ENCODE measurements at places on chromosomes 16 and 17.

GRCh38 chr17:69228576-69228975, at the start of gene ABCA10:
TSS of gene ABCA10 (minus strand) at chr17:69228824. CDS start at chr17:69225358, 3,466 bp downstream.
- no peak for DNase-seq

GRCh38 chr17:18314059-18314730, 599 bp downstream of the TOP3A start:
- peak; percentile 39 for DNase-seq

GRCh38 chr17:57615836-57616757, 129.0 kb downstream of the CCDC182 start:
- DNase-seq = no peak

- peak; percentile 89 for DNase-seq
Measured at GRCh38 chr17:27630607-27631410, at the start of gene LGALS9. TSS of gene LGALS9 (plus strand) at chr17:27631188. CDS start at chr17:27631266, 78 bp downstream.

DNA sequence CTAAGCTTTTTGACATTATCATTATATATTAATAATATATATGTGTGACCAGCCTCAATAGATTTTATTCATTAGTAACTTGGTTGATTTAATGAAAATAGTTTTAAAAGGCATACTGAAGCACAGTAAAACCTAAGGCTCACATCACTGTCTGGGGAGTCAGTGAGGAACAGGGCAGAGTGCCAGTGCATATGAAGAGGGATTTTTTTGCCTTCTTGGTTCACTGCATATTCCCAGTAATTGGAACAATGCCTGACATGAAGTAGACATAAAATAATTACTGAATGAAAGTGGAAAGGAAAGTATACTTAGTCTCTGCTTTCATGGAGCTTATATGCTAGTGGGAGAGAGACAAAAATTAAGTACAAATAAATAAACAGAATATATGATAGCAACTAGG, 81.1 kb downstream of the FTO start:
- DNase-seq = no peak

GRCh38 chr17:81901167-81902022, 643 bp upstream of the NPB start:
- DNase-seq = no peak

- DNase-seq = no peak
Measured at GRCh38 chr17:55728361-55728760, 5.7 kb upstream of the TMEM100 start.

DNA sequence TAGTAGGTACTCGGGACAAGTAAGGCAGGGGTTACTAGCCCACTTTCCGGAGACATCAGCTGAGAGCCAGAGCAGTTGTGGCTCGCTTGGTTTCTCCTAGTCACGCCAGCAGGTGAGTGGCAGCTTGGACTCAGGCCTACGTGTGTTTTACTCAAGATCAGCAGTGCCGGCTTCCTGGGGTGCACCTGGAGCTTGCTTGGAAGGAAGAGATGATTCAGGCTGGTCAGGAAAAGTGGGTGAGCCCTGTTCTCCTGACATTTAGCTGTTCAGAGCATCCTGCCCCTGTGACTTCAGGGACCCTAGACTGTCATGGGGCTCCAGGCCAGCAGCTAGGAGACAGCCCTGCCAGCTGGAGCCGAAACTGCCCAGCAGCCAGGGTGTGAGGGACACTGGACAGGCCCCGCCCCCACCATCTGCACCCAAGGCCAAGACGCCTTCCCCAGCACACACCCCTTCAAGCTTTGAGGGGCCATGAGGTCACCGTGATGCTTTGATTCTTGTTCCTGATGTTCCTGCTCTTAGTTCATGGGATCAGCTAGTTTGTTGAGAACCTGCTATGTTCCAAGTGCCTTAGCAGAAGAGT, 238.0 kb upstream of the CIBAR2 start:
- DNase-seq = no peak

- no peak for DNase-seq
Measured at GRCh38 chr16:18050777-18051176, 285.8 kb downstream of the NPIPA8 start.

- DNase-seq = no peak
Measured at GRCh38 chr17:8754890-8755289, 3.5 kb downstream of the SPDYE4 start.

DNA sequence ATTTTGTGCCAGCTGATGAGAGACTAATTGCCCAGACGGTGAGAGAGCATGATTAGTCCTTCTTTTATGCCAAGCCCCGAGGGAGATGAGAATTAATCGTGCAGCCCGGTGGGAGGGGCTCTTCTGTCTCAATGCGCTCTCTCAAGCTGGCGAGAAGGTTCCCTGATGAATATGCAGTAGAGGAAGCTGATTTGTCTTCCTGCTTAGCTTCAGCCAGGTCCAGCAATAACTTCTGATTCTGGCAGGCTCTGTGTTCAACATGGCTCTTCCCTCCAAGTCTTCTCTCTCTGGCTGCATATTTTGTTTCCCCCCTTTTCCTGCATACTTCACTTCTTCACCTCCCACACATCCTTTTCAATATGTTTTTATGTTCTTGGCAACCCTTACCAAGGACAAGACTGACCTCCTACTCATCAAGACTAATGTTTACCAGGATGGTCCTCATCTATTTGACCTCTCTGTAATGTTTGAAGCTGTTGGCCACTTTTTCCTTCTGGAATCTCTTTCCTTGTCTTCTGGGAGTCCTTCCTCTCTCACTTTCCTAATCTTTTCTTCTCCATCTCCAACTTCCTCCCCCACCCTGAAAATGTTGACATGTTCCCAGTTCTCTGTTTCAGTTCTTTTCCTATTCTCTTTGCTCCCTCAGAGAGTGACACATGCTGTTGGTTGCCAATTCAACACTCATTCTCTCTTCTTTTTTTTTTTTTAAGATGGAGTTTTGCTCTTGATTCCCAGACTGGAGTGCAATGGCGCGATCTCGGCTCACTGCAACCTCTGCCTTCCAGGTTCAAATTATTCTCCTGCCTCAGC, 33.1 kb downstream of the ARL4D start:
- DNase-seq = no peak

- no peak for DNase-seq
Measured at GRCh38 chr16:56277075-56277474, 85.8 kb downstream of the GNAO1 start.

DNA sequence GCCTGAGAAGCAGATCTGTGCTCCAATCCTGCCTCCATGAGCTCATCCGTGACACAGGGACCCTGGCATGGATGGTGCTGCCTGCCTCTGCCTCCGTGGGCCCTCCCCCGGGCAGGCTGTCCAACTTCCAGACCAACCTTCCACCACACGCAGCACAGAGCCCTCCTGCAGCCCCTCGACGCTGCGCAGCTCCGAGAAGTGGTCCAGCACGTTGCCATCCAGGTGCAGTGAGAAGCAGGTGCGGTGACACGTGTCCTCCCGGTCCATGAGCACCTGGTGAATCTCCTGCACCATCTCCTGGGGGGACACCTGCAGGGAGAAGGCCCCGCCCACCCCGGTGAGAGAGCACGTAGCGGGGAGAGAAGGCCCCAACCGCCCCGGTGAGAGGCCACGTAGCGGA, 8.4 kb downstream of the CLUH start:
- no peak for DNase-seq

- DNase-seq = no peak
Measured at GRCh38 chr16:15748654-15749053, 98.6 kb downstream of the NDE1 start.

DNA sequence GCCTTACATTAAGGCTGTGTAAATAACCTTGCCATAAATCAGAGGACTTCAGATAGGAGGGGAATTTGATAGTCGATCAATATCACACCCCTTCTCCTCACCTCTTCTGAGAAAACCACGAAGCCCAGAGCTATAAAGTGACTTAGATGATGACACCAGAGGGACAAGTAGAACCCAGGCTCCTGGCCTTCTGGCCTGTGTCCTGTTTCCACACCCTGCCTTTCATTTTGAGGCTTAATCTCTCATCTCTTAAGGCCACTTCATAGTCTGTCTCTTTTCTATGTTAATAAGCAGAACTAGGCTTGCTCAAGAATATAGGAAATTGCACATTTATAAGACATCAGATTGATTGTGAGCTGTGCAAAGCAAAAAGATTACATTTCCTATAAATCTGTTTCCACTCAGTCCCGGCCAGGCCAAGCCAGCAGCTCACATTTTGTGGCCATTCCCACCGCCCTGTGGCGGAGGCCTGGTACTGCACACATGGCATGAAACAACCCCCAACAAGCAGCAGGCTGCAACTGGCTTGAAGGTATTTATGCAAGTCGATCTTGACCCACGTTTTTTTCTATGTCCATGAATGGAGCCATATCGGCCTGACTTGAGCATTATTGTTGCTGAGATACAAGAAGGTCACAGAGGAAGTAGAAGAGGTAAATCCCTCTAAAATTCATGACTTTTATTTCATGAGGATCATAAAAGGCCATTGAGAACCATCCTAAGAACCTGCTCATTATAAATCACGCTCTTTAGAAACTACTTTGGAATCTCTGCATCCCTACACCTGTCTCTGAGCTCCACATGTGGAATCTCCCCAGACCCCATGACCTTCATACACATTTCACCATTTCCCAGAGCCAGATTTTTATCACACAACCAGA, 93.7 kb downstream of the PMP22 start:
- DNase-seq = peak; percentile 67

- peak; percentile 20 for DNase-seq
Measured at GRCh38 chr17:62822080-62822904, 14.2 kb upstream of the MARCHF10 start.

DNA sequence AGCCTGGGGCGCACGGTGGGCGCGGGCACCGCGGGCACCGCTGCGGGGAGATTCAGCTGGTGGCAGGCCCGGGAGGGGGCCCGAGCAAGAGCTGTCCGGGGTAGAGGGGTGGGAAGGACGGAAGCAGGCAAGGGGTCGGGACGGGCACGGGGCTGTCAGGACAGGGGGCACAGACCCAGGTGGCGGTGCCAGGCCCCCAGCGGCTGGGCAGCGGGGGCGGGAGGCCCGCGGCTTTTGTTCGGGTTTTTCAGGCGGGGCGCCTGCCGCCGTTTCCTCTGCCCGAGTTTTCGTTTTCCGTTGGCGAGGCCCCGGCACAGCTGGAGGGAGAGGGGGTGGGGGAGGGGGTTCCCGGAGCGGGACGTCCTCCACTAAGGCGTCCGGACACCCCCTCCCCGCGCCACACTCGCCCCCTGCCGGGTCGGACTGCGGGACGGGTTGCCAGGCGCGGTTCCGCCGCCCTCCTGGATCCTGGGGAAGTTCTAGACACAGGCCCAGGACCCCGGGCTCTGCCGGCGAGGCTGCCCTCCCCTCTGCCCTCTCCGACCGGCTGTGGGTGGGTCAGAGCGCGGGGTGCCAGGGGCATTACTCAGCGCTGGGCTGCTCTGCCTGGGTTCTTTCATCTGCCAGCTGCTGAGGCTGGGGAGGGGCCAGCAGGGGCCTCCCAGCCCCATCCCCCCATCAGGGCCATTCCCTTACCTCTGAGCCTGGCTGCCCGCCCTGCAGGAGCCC, 543 bp downstream of the ARHGAP23 start:
- no peak for DNase-seq

DNA sequence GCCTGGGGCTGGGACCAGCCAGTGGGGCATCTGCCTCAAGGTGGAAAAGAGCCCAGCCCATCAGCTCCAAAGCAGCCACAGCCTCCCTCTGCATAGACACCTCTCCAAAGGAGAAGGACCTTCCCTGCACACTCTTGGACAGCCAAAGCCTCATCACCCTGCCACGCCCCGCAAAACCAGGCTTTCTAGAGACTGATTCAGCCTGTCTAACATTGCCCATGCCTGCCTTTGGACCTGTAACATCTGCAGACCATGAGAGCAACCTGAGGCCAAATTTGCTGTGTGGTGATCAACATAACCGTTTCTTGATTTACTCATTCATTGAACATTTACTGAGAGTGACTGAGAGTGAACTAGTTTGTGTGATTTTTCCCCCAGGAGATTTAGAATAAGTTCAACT, 219.7 kb upstream of the HSBP1 start:
- no peak for DNase-seq

GRCh38 chr17:78844301-78845005, 3.8 kb upstream of the USP36 start:
- no peak for DNase-seq

GRCh38 chr16:87230571-87230970, 86.6 kb downstream of the C16orf95 start:
- DNase-seq = no peak

GRCh38 chr17:28953444-28954118, 2.3 kb upstream of the PHF12 start:
- peak; percentile 38 for DNase-seq

- DNase-seq = no peak
Measured at GRCh38 chr17:56690441-56691291, 97.2 kb downstream of the NOG start.

DNA sequence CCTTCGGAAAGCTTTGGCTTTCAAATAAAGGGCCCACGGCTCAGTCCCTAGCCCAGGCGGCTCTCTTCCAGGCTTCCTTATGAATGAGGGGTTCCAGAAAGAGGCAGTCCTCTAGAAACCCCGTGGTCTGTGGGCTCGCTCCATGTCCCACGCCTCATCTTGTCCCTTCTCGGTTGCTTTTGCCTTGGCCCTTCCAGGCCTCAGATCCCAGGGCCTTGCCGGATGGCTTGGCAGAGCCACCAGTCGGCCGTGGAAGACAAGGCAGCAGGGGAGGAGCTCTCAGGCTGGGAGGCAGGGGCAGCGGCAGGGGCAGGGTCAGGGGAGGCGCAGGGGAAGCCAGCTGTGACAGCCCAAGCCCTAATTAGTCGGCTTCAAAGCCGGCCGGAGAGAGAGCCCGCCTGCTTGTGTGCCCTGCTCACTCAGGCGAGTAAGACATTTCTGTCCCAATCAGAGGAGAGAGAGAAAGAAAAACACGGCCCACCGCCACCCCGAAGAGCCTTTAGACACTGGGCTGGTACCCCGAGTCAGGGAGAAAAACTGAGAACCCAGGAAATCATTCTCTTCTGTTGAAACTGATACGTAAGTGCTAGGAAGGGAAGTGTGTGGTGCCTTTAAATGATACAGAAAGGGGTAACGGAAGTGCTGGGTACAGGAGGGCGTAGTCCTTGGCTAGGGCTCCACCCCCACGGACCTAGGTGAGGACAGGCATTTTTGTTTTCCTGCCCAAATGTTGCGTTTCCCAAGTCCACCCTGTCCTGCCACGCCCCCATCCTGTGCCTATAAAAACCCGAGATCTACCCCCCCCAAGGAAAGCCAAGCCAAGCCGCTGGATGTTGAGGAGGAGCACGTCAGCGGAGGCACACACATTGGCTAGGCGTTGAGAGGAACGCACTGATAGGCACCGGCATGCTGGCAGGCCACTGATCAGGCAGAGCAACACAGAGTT, 27.8 kb upstream of the MEIOC start:
- peak; percentile 28 for DNase-seq

- DNase-seq = no peak
Measured at GRCh38 chr17:1638171-1638590, 7.4 kb downstream of the SCARF1 start.
